ENCODE measurements at places on chromosomes 4 and X.

GRCh38 chrX:130594453-130594916, 192.7 kb downstream of the RBMX2 start:
- DNase-seq: no peak

GRCh38 chr4:125676583-125676982, 361.8 kb downstream of the FAT4 start:
- DNase-seq: no peak

DNA sequence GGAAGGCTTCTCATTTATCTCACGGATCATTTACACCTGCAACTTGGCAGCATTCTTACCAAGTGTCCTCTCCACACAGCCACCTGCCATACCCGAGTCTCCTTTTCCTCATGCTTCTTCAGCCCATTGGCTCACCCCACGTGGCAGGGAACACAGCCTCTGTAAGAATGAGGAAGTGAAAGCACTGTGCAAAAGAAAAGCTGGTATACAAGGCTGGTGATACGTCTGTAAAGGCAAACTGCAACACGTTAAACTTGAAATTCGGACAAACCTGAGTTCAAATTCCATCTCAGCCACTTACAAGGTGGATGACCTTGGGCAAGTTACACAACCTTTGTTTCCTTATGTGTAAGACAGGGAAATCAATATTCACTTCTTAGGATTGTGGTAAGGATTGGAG, 164.0 kb upstream of the RASGEF1B start:
- peak; percentile 50 for DNase-seq

DNA sequence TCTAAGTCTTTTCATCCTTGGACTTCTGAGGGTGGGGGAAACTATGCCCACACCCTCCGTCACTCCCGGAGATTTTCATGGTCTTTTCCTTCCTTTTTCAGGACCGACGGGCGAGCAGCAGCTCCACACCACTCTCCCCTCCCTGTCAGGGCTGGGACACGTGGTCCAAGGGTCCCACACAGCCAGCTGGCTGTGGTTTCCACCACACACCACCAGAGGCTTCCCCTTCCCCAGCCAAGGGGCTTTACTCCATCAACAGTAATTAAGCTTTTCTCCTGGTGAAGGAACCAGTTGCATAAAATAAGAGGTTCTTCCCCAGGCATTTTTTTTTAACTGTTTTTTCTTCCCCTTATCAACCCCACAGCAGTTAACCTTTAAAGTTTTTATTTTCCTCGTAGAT, 453.9 kb downstream of the GPAT3 start:
- DNase-seq: no peak

DNA sequence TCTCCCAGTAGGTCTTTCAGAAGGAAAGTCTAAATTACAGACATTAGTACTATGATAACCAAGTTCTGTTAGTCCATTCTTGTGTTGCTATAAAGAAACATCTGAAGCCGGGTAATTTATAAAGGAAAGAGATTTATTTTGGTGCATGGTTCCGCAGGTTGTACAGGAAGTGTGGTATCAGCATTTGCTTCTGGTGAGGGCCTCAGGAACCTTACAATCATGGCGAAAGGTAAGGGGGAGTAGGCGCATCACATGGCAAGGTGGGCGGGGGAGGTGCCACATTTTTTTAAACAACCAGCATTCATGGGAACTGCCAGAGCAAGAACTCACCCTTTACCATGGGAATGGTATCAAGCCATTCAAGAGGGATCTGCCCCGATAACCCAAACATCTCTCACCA, 26.2 kb upstream of the USP46 start:
- no peak for DNase-seq

- peak; percentile 14 for DNase-seq
Observed at GRCh38 chr4:104064646-104065577, 345.1 kb upstream of the TACR3 start.

DNA sequence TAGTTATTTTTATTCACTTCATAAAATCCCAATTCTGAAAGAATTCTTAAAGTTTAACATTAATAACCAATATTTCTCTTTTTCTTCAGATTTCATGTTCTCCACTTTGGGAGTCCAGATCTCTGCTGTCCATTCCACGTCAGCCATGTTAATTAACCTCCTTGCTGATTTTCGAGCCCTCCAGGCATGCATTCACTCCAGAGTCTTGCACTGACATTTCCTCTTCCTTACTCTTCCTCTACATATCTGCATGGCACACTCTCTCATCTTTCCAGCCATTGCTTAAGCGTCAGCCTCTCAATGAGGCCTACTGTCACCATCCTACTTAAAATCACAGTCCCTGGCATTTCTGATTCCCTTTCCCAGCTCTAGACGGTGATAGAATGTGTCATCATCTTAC, 144.8 kb downstream of the MAD2L1 start:
- no peak for DNase-seq

- no peak for DNase-seq
Observed at GRCh38 chr4:145423017-145423708, 58.5 kb upstream of the SMAD1 start.

DNA sequence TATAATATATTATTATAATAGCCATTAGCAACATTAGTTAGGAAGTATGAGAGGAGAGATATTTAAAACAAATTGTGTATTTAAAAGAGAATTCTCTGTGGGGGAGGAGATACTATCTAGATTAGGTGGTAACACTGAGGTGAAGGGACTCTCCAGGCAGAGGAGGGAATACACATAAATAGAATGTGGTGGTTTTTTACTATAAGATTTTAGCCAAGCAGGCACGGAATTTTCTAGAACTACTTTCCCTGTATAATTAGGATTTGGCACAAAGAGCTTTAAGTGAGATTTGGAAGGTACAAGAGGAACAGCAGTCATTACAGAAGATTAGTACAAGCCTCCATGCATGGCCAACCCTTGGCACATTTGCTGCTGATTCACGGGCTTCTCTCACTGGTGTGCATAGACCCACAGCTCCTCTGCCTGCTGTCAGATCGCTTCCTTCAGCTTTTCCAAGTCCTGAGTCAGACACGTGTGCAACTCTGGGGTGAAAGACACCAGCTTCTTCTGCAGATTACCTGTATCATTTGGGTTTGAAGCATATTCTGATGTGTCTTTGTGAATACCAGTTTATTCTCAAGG, 685.5 kb downstream of the KCTD8 start:
- DNase-seq: no peak
